Natural killer cell (primary cell): ENCODE measurements at places on chromosomes 3 and 15.

GRCh38 chr15:52653431-52653964, 25.7 kb downstream of the ATOSA start:
- DNase-seq: no peak
- no peak overlapping the region for H3K27ac ChIP-seq
- no peaks in the 10 kb centered on the region for H3K27me3 ChIP-seq
- no peaks in the 10 kb centered on the region for H3K4me1 ChIP-seq
- peaks cover 52% of the 10 kb centered on the region for H3K36me3 ChIP-seq

DNA sequence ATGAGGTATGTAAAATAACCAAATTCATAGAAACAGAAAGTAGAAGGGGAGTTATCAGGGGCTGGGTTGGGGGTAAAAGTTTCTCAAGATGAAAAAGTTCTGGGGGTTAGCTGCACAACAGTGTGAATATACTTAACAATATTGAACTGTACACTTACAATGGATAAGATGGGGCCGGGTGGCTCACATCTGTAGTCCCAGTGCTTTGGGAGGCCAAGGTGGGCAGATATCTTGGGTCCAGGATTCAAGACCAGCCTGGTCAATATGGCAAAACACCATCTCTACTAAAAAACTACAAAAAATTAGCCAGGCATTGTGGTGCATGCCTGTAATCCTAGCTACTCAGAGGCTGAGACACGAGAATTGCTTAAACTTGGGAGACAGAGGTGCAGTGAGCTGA, 274.3 kb downstream of the TJP1 start:
- H3K4me3 ChIP-seq: no peak overlapping the region
- no peaks in the 10 kb centered on the region for H3K4me1 ChIP-seq
- no peak for DNase-seq
- no peaks in the 10 kb centered on the region for H3K36me3 ChIP-seq

GRCh38 chr3:173932624-173933023, 535.1 kb downstream of the NLGN1 start:
- no peaks in the 10 kb centered on the region for H3K27me3 ChIP-seq
- no peaks in the 10 kb centered on the region for H3K4me1 ChIP-seq
- no peak overlapping the region for H3K27ac ChIP-seq

- no peaks in the 10 kb centered on the region for H3K36me3 ChIP-seq
- H3K27me3 ChIP-seq: no peaks in the 10 kb centered on the region
- H3K4me3 ChIP-seq: no peak overlapping the region
- no peak overlapping the region for H3K27ac ChIP-seq
- H3K4me1 ChIP-seq: no peaks in the 10 kb centered on the region
These were observed 122.8 kb upstream of the LPP start for GRCh38 chr3:188031121-188031520.

DNA sequence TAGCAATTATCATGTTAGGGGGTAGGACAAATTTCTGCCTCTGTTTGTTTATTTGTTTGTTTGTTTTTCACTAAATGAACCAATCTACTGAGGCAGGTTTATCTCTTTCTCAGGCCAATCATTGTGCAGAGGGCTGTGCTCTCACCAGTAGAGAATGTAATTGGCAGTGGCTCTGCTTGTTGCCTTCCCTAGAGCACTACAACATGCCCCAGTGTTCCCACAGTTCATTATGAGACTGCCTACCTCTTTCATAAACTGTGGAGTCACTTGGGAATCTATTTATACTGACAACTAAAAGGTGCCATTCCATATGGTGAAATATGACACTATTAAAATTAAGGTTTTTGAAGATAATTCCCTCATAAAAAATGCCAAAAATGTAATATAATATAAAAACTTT, 196.3 kb upstream of the ALCAM start:
- DNase-seq: no peak
- no peaks in the 10 kb centered on the region for H3K4me1 ChIP-seq
- H3K27ac ChIP-seq: no peak overlapping the region
- no peaks in the 10 kb centered on the region for H3K27me3 ChIP-seq

- no peaks in the 10 kb centered on the region for H3K27me3 ChIP-seq
- no peak overlapping the region for H3K27ac ChIP-seq
- H3K4me3 ChIP-seq: no peak overlapping the region
- H3K4me1 ChIP-seq: no peaks in the 10 kb centered on the region
These were observed 18.8 kb downstream of the HAPLN3 start for GRCh38 chr15:88876573-88876972.

- H3K27me3 ChIP-seq: no peaks in the 10 kb centered on the region
- H3K4me3 ChIP-seq: no peak overlapping the region
- no peaks in the 10 kb centered on the region for H3K4me1 ChIP-seq
- H3K36me3 ChIP-seq: no peaks in the 10 kb centered on the region
- H3K27ac ChIP-seq: no peak overlapping the region
These were observed 502.1 kb upstream of the IL12A start for GRCh38 chr3:159486580-159486979.

DNA sequence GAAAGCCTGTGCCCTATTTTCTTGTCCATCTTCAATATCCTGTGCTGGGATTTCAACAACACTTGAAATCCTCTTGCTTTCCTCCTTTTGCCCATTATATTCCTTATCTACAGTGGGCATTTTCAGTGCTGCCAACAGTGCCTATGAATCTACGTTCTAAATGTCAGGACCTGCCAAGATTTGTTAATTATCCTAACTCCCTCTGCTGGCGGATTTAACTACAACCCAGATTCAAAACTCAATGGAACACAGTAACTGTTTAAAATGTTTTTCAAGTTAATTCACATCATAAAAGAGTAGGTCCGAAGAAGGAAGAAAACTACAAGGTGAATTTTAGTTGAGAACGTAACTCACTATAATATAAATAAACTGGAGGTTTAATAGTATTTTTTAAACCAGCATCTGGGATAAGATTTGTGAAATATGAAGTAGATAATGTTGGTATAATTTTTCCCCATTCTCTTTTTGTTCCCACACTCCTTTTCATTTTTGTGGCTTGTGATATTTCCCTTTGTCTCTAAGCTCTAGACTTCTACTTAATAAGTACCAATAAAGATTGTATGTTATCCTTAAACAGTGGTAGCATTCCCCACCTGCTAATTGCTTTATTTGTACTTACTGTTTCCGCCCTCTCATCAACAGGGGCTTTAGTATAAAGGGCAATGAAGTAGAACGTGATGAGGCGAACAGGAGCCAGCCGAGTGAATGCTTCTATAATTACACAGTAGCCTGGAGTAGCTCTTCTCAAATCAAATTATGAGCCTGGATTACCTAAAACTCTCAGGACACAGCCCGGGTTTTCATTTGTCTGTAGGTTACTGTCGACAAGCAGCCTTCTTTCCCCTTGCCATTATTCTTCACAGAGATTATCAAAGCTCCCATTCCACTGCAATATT, 302.5 kb upstream of the ATP11B start:
- H3K27me3 ChIP-seq: no peaks in the 10 kb centered on the region
- peak; percentile 2 for DNase-seq
- no peaks in the 10 kb centered on the region for H3K36me3 ChIP-seq

DNA sequence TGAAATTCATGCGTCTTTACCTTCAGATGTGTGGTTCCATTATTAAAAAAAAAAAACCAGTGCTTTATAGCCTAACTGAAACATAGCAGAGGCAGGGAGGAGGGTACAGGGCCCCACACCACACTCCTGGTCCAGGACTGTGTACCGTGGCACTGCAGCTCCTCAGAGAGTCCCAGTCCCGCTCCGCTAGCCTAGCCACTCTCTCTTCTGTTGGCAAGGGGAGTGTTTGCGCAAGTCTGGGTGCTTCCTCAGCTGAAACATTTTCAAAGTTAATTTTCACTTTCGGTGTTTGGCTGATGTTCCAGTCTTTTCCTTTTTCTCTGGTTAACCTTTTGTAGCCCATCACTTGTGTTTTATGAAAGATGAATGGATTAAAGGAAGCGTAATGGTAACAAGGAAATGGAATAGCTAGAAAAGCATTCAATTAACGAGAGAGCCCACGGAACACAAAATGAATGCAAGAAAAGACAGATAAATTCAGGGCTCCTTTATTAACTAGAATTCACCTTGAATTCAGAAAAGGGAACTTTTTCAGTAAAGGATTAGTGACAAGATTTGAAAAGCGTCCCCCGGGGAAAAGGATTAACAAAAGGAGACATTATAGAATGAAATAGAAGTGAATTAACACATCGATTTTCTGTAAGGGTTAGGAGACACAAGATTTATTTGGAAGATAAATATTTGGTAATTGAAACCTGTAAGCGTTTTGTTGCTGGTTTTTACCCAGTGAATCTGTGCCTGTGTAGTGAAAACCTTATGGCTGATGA, 177.0 kb downstream of the CACNA2D3 start:
- no peaks in the 10 kb centered on the region for H3K27me3 ChIP-seq
- no peak overlapping the region for H3K4me3 ChIP-seq

DNA sequence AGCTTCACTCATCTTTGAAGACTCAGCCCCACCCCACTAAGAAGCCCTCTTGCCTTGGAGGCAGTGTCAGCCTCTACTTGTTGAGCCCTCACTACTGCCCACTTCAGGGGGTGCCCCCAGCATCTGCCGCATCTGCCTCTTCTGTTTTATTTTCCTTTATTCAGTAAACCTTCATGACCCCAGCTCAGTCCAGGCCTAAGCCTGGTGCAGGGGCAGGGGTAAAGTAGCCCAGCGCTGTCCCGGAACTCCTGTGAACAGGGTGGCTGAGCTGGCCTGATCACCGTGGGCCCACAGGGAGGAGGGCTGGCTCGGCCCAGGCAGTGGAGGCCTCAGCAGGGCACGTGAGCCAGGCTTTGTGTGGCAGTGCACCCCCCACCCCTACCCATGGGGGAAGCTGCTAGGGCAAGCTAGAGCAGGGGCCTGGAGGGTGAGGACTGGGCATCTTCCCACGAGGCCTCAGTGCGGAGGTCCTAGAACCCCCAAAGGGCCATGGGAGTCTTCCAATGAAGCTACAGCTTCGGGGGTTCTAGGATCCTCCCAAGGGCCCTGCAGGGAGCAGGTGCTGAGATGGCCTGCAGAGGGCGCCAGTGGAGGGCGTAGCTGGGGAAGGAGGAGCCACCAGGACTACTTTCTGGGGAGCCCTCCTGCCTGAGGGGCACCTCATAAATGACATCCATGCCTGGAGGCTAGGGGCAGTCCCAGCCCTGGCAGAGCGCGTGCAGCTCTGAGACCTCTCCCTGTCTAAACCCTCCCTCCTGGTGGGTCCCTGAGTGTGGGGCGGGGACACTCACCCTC, 36.0 kb downstream of the TSPAN3 start:
- peaks cover 31% of the 10 kb centered on the region for H3K4me1 ChIP-seq
- no peaks in the 10 kb centered on the region for H3K27me3 ChIP-seq

DNA sequence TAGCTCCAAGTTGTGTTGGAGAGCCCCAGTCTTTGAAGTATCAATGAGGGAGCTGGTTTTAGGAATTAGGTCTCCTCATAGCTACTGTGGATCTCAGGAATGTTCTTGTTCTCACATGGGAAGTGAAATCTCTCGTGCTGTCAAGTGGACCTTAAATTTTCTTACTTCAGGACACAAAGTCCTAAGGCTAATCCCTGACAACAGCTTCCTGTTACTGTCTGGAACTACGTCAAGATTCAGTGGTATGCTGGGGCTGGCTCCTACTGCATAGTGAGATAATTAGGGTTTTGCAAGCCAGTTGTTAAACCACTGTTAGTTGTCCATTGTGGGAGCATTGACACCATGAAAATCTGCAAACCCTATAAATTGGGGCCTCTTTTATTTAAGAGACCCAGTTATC, 22.8 kb downstream of the MESP1 start:
- H3K36me3 ChIP-seq: no peaks in the 10 kb centered on the region
- H3K4me1 ChIP-seq: no peaks in the 10 kb centered on the region
- no peak overlapping the region for H3K27ac ChIP-seq
- no peak overlapping the region for H3K4me3 ChIP-seq

- no peaks in the 10 kb centered on the region for H3K27me3 ChIP-seq
- H3K4me3 ChIP-seq: no peak overlapping the region
- DNase-seq: no peak
- no peaks in the 10 kb centered on the region for H3K36me3 ChIP-seq
- H3K27ac ChIP-seq: no peak overlapping the region
These were observed 78.4 kb upstream of the FGF12 start for GRCh38 chr3:192805711-192806110.

- H3K4me3 ChIP-seq: no peak overlapping the region
- H3K27ac ChIP-seq: no peak overlapping the region
- no peaks in the 10 kb centered on the region for H3K36me3 ChIP-seq
- DNase-seq: peak; percentile 27
- no peaks in the 10 kb centered on the region for H3K27me3 ChIP-seq
These were observed 40.0 kb upstream of the TRH start for GRCh38 chr3:129934234-129935123.

DNA sequence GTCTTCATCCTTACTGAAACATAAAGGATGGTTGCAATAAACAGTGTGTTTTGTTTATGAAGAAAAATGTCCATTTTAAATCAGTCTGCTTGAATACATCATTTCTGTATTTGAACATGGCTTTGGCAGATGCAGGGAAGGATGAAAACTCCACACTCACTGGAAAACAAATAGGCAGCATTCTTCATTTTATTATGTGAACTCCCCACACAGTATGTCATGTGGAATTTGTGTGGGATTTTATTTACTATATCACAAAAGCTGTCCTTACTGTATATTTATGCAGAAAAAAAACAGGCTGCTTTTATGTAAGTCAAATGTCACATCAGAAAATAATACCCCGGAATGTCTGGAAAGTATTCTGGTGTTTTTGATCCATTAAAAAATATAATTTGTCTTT, 44.1 kb upstream of the TJP1 start:
- no peak overlapping the region for H3K27ac ChIP-seq
- H3K4me3 ChIP-seq: no peak overlapping the region
- H3K27me3 ChIP-seq: no peaks in the 10 kb centered on the region
- no peak for DNase-seq

DNA sequence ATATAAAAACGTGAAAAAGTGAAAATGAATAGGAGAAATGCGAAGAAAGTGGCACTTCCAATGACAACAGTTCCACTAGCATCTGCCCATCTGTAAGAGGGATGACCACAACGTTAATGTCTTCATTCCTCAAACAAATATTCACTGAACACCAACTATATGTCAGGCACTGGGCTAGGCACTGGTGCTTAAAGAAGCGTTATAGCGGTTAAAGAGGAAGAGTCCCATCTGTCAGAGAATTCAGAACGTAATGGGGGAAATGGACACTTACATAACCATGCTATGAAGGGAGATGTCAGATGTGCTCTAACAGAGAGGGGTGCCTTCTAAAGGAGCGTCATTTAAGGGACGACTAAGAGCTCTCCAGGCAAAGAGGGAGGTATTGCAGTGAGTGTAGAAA, 8.2 kb downstream of the RUBCN start:
- peaks cover 3% of the 10 kb centered on the region for H3K4me1 ChIP-seq
- H3K27ac ChIP-seq: no peak overlapping the region
- H3K27me3 ChIP-seq: no peaks in the 10 kb centered on the region
- H3K4me3 ChIP-seq: no peak overlapping the region
- no peak for DNase-seq
